ENCODE measurements at places on chromosomes 5 and 9. TPM values are rescaled to one million over a fixed set of nuclear protein-coding genes. Genes with fewer than 3 reads are reported as not detected.

The OR1Q1 gene
- total RNA-seq = not detected

The CDO1 gene
- total RNA-seq = 41.4 TPM

The PCDHA12 gene
- 0.34 TPM for total RNA-seq

The IL9 gene
- not detected for total RNA-seq

The CMBL gene
- total RNA-seq = 39.5 TPM

The IRGM gene
- total RNA-seq = not detected

The RGS7BP gene
- total RNA-seq = 2.0 TPM

The HSD17B3 gene
- total RNA-seq = 0.76 TPM

The ARID3C gene
- total RNA-seq = not detected

The AFAP1L1 gene
- 38.6 TPM for total RNA-seq

The RAI14 gene
- total RNA-seq = 26.3 TPM

The ADGRD2 gene
- not detected for total RNA-seq

The TXNDC8 gene
- total RNA-seq = not detected

The TRIM41 gene
- total RNA-seq = 17.1 TPM

The WNT8A gene
- not detected for total RNA-seq
